ENCODE measurements at places on chromosomes 5 and 9. TPM values are rescaled to one million over a fixed set of nuclear protein-coding genes. Genes with fewer than 3 reads are reported as not detected.

DNA sequence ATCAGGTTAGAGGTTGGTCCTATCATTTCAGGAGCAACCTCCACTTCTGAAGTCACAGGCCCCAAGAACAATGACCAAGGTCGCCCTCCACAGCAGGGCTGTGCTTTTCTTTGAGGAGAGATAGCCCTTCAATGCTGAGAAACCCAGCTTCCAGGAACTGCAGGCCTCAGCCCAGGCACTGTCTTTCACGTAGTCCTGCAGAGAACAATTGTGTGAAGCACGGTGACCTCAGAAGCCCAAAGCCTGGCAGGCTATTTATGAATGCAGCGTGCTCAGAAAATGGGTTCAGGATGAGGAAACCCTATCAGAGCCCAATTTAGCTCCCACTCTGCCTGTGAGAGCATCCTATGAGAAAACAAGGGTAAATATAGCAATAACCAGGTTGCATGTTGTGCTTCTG lies 388.3 kb downstream of the PLK2 start:
- no peaks in the 10 kb centered on the region for H3K27me3 ChIP-seq
- H3K27ac ChIP-seq, result no peak overlapping the region
- H3K4me1 ChIP-seq, result no peaks in the 10 kb centered on the region
- no peak for DNase-seq

Gene PGM5
- total RNA-seq, result not detected

GRCh38 chr9:36748322-36748899 lies 175.7 kb downstream of the MELK start:
- H3K4me3 ChIP-seq, result no peak overlapping the region
- DNase-seq, result peak; percentile 64
- no peaks in the 10 kb centered on the region for H3K4me1 ChIP-seq
- no peak overlapping the region for H3K27ac ChIP-seq

Gene SPATA31E1
- not detected for total RNA-seq

Gene NEUROG1
- not detected for total RNA-seq
